ENCODE measurements at places on chromosomes 7 and 10.

DNA sequence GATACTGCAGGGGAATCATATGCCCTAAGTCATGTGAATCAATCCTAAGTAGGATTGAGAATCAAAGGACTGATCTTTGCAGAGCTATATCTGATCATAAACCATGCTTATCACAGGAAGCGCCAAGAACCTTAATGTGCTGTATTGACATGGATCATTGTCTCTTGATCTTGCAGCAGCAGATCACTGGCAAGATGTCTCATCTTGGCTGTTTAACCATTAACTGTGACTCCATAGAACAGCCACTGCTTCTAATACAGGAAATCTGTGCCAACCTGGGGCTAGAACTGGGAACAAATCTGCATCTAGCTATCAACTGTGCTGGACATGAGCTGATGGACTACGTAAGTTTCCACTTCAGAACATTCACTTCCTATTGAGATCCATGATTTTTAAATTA lies 21.6 kb downstream of the ENO4 start:
- DNase-seq: no peak

- DNase-seq: peak; percentile 64
Observed at GRCh38 chr7:191105-191980, 1.0 kb upstream of the FAM20C start.

DNA sequence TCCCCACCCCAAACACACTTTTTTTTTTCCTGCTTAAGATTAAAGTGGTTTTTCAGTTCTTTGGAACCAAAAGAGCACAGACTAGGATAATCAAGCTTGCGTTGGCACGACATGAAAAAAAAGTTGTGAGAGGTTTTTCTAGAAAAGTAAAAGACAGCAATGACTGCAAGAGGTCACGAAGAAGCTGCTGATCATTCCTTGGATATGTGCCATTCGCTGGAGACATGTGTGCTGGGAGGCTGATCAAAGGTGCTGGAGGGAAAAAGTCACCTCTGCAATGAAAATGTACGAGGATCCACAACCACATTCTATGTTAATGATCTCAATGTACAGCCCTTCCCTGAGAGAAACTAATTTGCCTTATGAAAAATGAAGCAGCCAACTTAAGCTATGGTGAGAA lies 5.4 kb downstream of the AKR1B1 start:
- DNase-seq: no peak

DNA sequence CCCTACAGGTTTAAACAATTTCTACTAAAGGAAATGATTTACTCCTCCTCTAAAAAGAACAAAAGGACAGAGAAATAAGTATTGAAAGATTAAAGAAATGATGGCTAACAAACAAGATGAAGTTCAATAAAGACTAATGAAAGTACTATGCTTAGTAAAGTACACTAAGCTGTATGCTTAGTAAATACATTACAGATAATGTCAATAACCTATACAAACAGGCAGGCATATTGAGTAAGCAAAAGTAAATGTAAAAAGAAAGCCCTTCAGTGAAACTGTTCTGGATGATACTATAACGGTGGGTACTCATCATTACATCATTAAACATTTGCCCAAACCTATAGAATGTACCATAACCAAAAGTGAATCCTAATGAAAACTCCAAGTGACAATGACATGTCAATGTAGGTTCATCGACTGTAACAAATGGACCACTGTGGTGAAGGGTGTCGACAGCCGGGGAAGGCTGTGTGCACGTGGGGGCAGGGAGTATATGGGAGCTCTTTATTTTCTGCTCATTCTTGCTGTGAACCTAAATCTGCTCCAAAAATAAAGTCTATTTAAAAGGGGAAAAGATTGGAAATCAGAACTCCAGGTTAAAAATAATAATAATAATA lies 34.0 kb downstream of the CYTH3 start:
- no peak for DNase-seq

DNA sequence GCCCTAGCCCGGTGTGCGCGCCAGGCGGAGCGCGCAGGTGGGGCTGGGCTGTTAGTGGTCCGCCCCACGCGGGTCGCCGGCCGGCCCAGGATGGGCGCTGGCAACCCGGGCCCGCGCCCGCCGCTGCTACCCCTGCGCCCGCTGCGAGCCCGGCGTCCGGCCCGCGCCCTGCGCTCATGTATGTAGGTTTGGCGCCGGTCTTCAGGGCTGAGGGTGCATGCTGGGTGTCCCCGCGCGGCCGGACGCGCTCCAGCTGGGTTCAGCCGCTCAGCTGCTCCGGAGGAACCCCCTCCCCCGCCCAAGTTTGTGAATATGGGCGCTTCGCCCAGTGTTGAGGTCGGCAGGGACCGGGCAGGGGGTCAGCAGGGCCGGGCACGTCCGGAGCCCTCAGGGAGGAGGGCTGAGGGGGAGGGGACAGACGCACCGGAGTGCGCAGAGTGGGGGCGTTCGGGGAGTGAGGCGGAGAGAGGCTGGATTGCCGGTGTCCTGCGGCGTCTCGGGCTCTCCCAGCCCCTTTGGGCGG lies 559 bp downstream of the VWC2 start:
- peak; percentile 56 for DNase-seq

GRCh38 chr10:48193556-48193955 lies 80.9 kb downstream of the FRMPD2 start:
- no peak for DNase-seq

DNA sequence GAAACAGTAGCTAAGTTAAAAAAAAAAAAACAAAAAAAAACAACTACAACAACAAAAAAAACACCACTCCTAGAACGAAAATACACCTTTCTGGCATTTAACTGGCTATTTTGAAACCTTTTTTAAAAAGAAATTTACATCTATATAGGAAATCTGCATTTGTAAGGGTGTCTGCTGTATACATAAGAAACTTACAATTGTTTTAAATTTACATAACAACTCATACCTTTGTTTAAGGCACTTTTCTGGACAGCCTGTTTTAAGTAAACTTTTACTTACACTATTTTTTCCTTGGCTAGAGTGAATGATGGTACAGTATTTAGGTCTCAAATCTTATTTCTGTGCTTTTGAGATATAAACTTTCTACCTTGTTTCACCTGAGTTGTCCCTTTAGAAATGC lies 34.0 kb upstream of the PAPSS2 start:
- no peak for DNase-seq

DNA sequence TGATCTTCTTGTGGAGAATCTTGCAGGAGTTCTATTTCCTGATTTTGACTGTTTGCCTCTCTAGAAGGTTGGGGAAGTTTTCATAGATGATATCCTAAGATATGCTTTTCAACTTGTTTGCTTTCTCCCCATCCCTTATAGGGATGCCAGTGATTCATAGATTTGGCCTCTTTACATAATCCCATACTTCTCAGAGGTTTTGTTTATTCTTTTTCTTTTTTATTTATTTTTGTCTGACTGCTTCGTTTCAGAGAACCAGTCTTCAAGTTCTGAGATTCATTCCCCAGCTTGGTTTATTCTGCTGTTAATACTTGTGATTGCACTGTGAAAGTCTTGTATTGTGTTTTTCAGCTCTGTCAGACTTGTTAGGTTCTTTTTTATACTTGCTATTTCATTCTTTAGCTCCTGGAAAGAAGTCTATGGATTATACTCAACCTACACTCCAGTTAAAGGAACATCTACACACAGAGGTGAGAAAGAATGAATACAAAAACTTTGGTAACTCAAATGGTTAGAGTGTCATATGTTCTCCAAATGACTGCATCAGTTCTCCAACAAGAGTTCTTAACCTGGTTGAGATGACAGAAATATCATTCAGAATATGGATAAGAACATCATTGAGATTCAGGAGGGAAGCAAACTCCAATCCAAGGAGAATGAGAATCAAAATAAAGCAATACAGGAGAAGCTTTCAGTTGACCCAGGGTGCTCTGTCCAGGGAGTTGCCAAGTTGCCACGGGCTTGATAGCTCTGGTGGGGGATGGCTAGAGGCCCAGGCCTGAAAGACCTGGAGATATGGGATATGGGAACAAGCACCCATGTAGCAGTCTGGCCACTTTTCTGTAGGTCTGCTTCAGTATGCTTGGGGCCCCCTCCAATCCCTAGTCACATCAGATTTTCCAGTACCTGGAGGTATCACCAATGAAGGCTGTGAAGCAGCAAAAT lies 150.3 kb downstream of the AHR start:
- DNase-seq: no peak

DNA sequence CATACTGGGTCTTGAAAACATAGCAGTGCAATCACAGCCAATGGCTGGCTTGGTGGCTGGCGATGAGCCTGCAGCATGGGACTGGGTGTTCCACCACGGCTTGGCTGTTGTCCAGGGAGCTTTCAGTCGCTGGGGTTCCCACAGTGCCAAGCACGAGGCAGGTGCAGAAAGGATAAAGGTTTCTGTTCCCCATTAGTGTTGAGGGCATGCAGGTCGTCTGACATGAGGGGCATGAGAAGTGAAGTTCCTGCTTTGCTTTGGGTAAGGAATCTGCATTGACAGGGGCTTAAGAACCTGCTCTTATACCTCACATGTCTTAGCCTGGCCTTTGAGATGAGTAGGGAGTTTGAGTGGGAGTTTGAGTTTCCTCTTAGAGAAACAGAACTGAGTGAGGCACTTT lies 9.0 kb upstream of the CFTR start:
- no peak for DNase-seq

DNA sequence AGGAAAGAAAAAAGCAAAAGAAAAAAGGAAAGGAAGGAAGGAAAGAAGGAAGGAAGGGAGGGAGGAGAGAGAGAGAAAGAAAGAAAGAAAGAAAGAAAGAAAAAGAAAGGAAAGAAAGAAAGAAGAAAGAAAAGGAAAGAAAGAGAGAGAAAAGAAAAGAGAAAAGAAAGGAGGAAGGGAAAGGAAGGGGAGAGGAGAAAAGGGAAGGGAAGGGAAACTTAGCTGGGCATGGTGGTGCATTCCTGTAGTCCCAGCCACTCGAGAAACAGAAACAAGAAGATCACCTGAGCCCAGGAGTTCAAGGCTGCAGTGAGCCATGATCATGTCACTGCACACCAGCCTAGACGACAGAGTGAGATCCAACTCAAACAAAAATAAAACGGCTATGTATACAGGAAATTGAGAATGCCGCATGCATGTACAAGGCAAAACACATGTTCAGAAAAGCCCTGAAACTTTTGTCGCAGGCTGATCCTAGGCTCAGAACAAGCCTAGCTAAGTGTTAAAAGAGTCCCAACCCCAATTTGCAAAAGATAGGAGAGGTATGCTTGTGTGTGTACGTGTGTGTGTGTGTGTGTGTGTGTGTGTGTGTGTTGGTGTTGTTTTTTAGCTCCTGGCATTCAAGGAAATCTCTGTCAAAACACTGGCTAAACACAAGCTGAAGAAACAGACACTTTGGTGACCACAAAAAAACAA lies 6.6 kb upstream of the NPC1L1 start:
- DNase-seq: no peak

DNA sequence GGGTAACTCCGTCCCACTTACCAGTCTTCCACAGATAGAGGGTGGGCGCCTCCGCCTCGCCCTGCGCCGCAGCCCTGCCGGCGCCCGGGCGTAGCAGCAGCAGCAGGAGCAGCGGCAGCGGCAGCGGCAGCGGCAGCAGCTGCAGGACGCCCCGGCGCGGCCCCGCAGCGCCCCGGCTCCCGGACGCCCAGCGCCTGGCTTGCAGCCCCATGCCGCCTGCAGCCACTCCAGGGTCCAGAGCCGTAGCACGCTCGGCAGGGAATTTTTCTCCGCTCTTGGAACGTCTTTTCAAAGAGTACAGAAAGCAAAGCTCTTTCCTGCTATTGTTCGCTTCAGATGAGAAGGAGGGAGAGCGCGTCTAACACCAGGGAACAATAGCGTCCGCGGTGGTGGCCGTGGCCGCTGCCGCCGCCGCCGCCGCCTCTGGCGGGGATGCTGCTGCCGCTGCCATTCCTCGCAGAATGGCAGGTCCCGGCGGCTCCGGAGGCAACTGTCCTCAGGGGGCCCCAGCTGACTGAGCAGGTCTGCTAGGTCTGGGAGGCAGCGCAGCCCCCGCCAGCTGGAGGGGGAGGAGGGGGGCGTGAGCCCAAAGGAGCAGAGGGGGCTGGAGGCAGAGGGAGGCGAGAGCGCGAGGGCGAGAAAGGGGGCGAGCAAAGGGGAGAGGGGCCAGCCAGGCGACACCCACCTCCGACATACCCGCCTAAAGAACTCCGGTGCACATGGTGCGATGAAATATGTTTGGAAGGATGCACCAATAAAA lies at the start of gene THSD7A:
TSS of gene THSD7A (minus strand) at position 463 of the 760 bp plus-strand sequence. CDS start at position 211, 252 bp downstream.
- peak; percentile 80 for DNase-seq

GRCh38 chr7:89200758-89201157 lies 405.2 kb upstream of the TEX47 start:
- no peak for DNase-seq

GRCh38 chr7:111638078-111638477 lies 75.8 kb upstream of the IMMP2L start:
- no peak for DNase-seq

- DNase-seq: no peak
Observed at GRCh38 chr10:72087969-72088888, at the start of gene SPOCK2. TSS of gene SPOCK2 (minus strand) at chr10:72088551. CDS start at chr10:72088328, 223 bp downstream.

GRCh38 chr10:49642311-49642710 lies 28.5 kb downstream of the CHAT start:
- no peak for DNase-seq

- no peak for DNase-seq
Observed at GRCh38 chr10:114334301-114334700, 70.0 kb downstream of the AFAP1L2 start.

DNA sequence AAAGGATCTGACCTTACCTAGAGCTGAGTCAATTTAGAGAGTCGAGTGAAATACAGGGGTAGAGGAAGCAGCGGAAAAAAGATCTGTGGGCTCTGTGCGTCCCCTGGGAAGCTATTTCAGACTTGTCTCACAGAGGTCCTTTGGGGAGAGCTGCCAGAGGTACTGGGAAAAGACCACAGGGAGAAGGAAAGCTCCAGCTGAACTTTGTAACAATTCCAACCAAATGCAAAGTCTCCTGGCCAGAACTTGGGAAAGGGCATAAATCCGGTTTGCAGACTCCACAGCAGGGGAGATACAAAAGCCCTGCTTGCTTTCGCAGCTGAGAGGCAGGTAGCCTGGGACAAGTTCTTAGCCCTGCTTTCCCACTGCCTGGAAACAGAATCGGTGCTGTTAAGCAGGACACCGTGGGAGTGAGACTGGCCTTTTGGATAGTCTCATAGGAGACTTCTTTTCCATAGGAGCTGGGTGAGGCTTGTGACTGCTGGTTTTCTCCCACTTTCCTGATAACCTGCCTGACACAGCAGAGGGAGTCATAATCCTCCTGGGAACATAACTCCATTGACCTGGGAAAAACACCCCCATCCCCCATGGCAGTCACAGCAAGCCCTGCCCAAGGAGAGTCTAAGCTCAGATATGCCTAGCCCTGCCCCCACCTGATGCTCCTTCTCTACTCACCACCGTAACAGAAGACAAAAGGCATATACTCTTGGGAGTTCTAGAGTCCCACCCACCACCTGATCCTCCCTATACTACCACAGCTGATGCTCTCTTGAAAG lies 926.2 kb downstream of the KCNMA1 start:
- no peak for DNase-seq

DNA sequence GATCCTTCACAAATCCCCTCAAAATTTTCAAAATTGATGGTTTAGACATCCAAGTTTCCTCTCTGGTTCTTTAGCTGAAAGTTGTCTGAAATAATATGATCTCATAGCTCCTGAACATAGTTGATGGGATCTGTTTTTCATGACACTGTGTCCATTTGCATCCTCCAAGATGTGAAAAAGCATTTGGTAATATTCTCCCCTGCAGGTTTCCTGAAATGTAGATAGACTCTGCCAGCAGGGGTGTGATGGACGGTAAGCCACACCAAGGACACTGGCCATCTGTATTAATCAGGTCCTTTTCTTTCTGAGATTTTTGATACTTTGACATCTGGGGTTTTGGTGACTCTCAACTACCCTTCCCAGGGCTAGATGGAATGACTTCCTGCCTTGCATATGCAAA lies 79.6 kb upstream of the GRB10 start:
- no peak for DNase-seq

- DNase-seq: no peak
Observed at GRCh38 chr7:121313220-121313792, 15.5 kb upstream of the WNT16 start.

GRCh38 chr10:74738542-74738941 lies 87.9 kb upstream of the KAT6B start:
- DNase-seq: no peak
